Colonic mucosa (tissue), 4 donors: ENCODE measurements at places on chromosomes 13 and 19.
A peak's percentile ranks its signal among the peaks of the same experiment; 100 is the strongest.

- H3K27ac ChIP-seq = no peak overlapping the region
- H3K27me3 ChIP-seq = no peaks in the 10 kb centered on the region
- H3K4me1 ChIP-seq = peaks cover 24% of the 10 kb centered on the region
- DNase-seq = peak; percentile 61
- H3K4me3 ChIP-seq = no peak overlapping the region
These were observed 2.5 kb downstream of the RPS9 start for GRCh38 chr19:54203151-54203611.

DNA sequence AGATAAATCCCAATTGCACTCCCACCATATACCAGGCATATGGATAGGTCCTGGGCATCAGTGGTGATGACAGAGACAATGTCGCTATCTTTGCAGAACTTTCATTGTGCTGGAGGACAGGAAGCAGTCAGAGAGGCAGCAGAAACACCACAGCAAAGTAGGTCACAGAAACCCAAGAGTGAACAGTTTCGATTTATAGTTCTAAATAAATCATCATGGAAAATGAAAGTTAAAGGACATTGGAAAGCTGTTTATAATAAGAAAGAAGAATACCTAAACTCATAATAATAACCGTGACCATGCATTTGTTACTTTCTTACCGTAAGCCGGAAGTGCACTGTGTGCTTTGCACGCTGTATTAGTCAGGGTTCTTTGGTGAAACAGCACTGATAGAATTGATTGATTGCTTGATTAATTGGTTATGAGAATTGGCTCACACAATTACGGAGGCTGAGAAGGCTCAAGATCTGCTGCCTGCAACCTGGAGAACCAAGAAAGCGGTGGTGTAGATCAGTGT is 38.9 kb downstream of the ALOX5AP start:
- H3K27me3 ChIP-seq = no peaks in the 10 kb centered on the region
- no peak overlapping the region for H3K4me3 ChIP-seq
- no peak overlapping the region for H3K27ac ChIP-seq
- no peak for DNase-seq
- H3K4me1 ChIP-seq = no peaks in the 10 kb centered on the region

GRCh38 chr19:9848762-9849161 is 13.6 kb downstream of the PIN1 start:
- H3K27me3 ChIP-seq = no peaks in the 10 kb centered on the region
- H3K36me3 ChIP-seq = peaks cover 5% of the 10 kb centered on the region
- no peak overlapping the region for H3K4me3 ChIP-seq

DNA sequence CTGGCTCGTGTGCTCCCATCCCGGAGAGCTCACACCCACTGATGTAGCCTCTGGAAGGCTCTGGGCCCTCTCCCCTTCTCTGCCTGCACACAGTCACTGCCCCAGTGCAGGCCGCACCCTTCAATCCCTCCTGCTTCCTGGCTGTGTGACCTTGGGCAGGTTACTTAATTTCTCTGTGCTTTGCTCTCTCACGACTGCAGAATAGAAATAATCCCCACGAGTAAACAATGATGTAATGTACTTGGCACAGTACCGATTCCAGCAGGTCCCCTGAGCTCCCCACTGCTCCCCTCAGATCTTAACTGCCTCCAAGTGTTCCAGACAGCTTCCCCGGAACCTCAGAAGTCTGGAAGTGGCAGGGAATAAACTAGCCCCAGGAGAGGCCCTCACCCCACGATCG is 16.1 kb downstream of the LIG1 start:
- H3K36me3 ChIP-seq = no peaks in the 10 kb centered on the region
- no peaks in the 10 kb centered on the region for H3K27me3 ChIP-seq
- no peaks in the 10 kb centered on the region for H3K4me1 ChIP-seq
- no peak overlapping the region for H3K27ac ChIP-seq
- DNase-seq = no peak

- no peak overlapping the region for H3K27ac ChIP-seq
- no peak for DNase-seq
- no peaks in the 10 kb centered on the region for H3K4me1 ChIP-seq
These were observed 196.2 kb downstream of the COL4A1 start for GRCh38 chr13:110110783-110111182.

DNA sequence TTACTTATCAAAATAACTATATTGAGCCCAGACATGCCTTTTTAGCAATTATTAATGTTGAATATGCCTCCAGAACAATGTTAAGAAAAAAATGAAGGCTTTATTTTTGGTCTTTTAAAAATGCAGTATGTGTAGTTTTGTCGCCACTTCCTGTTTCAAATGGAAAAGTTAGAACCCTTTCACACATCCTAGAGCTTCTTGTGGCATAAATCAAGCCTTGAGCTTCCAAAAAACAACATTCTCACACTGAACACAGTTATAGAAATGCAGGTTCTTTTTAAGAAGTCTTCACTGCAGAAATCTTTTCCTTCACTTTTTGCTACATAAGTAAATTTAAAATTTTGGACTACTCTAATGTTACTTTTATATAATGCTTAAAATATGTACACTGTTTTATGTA is 108.7 kb downstream of the ESD start:
- H3K4me3 ChIP-seq = no peak overlapping the region
- H3K27ac ChIP-seq = no peak overlapping the region
- no peaks in the 10 kb centered on the region for H3K4me1 ChIP-seq
- H3K27me3 ChIP-seq = no peaks in the 10 kb centered on the region

- peaks cover 7% of the 10 kb centered on the region for H3K4me1 ChIP-seq
- no peaks in the 10 kb centered on the region for H3K36me3 ChIP-seq
- H3K27me3 ChIP-seq = no peaks in the 10 kb centered on the region
- no peak overlapping the region for H3K27ac ChIP-seq
These were observed 63.9 kb upstream of the DOCK9 start for GRCh38 chr13:99041788-99042187.

GRCh38 chr19:19126102-19126501 is 12.2 kb downstream of the TMEM161A start:
- H3K27ac ChIP-seq = no peak overlapping the region
- H3K36me3 ChIP-seq = no peaks in the 10 kb centered on the region
- no peak for DNase-seq

- H3K4me3 ChIP-seq = no peak overlapping the region
- peaks cover 8% of the 10 kb centered on the region for H3K4me1 ChIP-seq
- DNase-seq = no peak
- no peak overlapping the region for H3K27ac ChIP-seq
These were observed 20.4 kb downstream of the RBM26 start for GRCh38 chr13:79385694-79386093.

GRCh38 chr19:49114630-49115363 is 627 bp downstream of the LIN7B start:
- H3K27me3 ChIP-seq = no peaks in the 10 kb centered on the region
- peaks cover 19% of the 10 kb centered on the region for H3K4me1 ChIP-seq
- DNase-seq = peak; percentile 69
- no peaks in the 10 kb centered on the region for H3K36me3 ChIP-seq
- H3K4me3 ChIP-seq = peak overlapping the region; percentile 89

- H3K4me1 ChIP-seq = no peaks in the 10 kb centered on the region
- DNase-seq = no peak
- H3K27ac ChIP-seq = no peak overlapping the region
- H3K4me3 ChIP-seq = no peak overlapping the region
- H3K36me3 ChIP-seq = no peaks in the 10 kb centered on the region
These were observed 14.7 kb upstream of the SHKBP1 start for GRCh38 chr19:40561947-40562346.

- H3K27ac ChIP-seq = no peak overlapping the region
- H3K4me1 ChIP-seq = no peaks in the 10 kb centered on the region
- no peaks in the 10 kb centered on the region for H3K27me3 ChIP-seq
- H3K36me3 ChIP-seq = no peaks in the 10 kb centered on the region
- no peak for DNase-seq
These were observed 1104.9 kb upstream of the SLC10A2 start for GRCh38 chr13:104170980-104171555.

DNA sequence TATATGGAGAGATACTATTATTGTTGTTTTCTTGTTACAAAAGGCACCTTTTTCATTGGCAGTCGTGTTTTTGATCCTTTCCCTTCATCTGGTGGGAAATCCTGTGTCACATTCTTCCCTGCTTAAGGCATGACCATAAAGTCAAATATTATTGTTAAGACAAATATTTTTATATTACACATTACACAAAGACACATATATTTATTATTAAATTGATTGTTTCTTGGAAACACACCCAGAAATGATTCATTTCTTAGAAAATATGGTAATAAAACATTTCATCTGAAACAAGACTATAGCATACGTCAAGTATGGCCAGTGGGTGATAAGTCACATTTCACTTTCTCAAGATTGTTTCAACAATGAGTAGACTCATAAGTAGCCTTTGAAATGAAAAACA is 77.3 kb downstream of the KCTD12 start:
- no peaks in the 10 kb centered on the region for H3K4me1 ChIP-seq
- no peaks in the 10 kb centered on the region for H3K36me3 ChIP-seq
- no peaks in the 10 kb centered on the region for H3K27me3 ChIP-seq
- H3K4me3 ChIP-seq = no peak overlapping the region
- DNase-seq = no peak

DNA sequence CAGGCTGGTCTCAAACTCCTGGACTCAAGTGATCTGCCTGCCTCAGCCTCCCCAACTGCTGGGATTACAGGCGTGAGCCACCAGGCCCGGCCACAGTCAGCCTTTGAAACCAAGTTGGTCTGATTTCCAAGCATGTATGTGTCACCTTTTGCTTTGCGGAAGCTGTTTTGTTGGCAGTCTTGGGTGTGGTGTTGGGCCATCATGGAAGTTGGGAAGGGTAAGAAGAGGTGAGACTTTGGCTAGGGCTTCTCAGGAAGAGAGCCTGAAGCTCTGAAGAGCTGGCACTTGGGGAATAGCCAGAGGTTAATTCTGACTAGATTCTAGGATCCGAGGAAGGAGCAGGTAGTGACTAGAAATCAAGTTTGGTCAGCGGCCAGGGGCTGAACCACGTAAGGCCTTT is 2.8 kb downstream of the RSPH6A start:
- H3K4me1 ChIP-seq = no peaks in the 10 kb centered on the region
- H3K4me3 ChIP-seq = no peak overlapping the region
- H3K36me3 ChIP-seq = no peaks in the 10 kb centered on the region
- H3K27ac ChIP-seq = no peak overlapping the region

DNA sequence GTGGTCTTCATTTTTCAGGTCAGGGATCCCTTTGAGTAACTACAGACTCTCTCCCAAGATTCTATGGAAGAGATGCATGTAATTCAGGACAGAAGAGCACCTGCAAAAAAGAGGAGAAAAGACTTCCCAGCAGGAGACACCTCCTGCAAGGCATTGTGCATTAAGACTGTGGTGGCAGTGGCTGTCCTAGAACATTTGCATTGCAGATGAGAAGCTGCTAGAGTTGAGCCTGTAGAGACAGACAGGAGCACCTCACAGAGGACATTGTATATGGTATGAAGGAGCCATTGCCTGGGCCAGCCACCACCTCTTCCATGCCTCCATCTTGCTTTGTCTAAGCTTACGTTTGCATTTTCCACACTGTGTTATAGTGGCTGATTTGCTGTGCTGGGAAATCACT is 11.2 kb upstream of the MYO16 start:
- no peak for DNase-seq
- no peak overlapping the region for H3K27ac ChIP-seq
- H3K4me3 ChIP-seq = no peak overlapping the region
- no peaks in the 10 kb centered on the region for H3K36me3 ChIP-seq
- no peaks in the 10 kb centered on the region for H3K4me1 ChIP-seq

- DNase-seq = peak; percentile 36
- no peaks in the 10 kb centered on the region for H3K36me3 ChIP-seq
- H3K4me3 ChIP-seq = peak overlapping the region; percentile 57
- no peaks in the 10 kb centered on the region for H3K27me3 ChIP-seq
- H3K4me1 ChIP-seq = no peaks in the 10 kb centered on the region
- H3K27ac ChIP-seq = no peak overlapping the region
These were observed 169.3 kb downstream of the COL4A1 start for GRCh38 chr13:110137680-110138009.

GRCh38 chr19:38531515-38531914 is 86.2 kb downstream of the MAP4K1 start:
- H3K4me1 ChIP-seq = no peaks in the 10 kb centered on the region
- H3K27me3 ChIP-seq = no peaks in the 10 kb centered on the region
- H3K36me3 ChIP-seq = no peaks in the 10 kb centered on the region
- H3K4me3 ChIP-seq = no peak overlapping the region
- no peak overlapping the region for H3K27ac ChIP-seq
- DNase-seq = no peak

DNA sequence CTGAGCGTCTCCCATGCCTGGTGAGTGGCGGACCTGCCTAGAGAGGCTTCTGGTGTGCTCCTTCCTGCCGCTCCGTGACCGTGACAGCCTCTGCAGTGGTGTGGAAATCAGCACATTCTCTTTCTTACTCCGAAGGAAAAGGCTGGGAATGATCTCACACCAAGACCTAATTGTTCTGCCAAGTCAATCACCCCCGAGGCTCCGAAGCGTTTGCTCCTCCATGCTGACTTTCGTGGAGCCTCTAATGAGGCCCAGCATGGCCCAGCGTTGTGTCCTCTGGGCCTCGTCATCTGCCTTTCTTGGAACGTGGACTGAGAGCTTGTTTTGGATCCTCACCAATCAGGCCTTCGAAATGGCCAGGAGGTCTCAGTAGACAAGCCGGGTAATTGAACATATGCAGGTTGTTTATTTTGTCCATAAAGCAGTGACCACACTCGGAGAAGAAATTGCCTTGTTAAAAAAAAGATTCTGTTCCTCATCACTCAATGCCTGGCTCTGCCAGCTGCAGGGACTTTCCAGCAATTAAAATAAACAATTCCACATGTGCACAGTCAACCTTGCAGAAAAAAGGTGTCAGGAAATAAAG is 107.1 kb downstream of the UBL3 start:
- no peak overlapping the region for H3K4me3 ChIP-seq
- DNase-seq = no peak
- peaks cover 4% of the 10 kb centered on the region for H3K4me1 ChIP-seq
- H3K27ac ChIP-seq = no peak overlapping the region
- no peaks in the 10 kb centered on the region for H3K36me3 ChIP-seq

- DNase-seq = no peak
- H3K27ac ChIP-seq = no peak overlapping the region
- no peaks in the 10 kb centered on the region for H3K36me3 ChIP-seq
- no peak overlapping the region for H3K4me3 ChIP-seq
- H3K27me3 ChIP-seq = no peaks in the 10 kb centered on the region
These were observed 5.3 kb upstream of the EPSTI1 start for GRCh38 chr13:42997381-42997780.

- H3K4me3 ChIP-seq = peak overlapping the region; percentile 70
- H3K27ac ChIP-seq = no peak overlapping the region
- no peaks in the 10 kb centered on the region for H3K4me1 ChIP-seq
- H3K27me3 ChIP-seq = peaks cover 5% of the 10 kb centered on the region
- DNase-seq = peak; percentile 28
These were observed 943 bp downstream of the SLAIN1 start for GRCh38 chr13:77698201-77699058.

GRCh38 chr19:53002479-53002878 is 11.2 kb upstream of the ERVV-1 start:
- no peak for DNase-seq
- no peaks in the 10 kb centered on the region for H3K36me3 ChIP-seq
- no peaks in the 10 kb centered on the region for H3K4me1 ChIP-seq
- H3K27ac ChIP-seq = no peak overlapping the region
- H3K27me3 ChIP-seq = no peaks in the 10 kb centered on the region
- H3K4me3 ChIP-seq = no peak overlapping the region
